B cell (primary cell): ENCODE measurements at places on chromosomes 1 and 21. TPM values are rescaled to one million over a fixed set of nuclear protein-coding genes. Genes with fewer than 3 reads are reported as not detected.

Gene WNT9A
- 0.07 TPM in 1 of 2 replicates, not detected in the other for total RNA-seq

Gene DLGAP3
- 2.4 and 3.4 TPM in 2 replicates for total RNA-seq

Gene REN
- total RNA-seq = not detected in 2 replicates

Gene PODN
- total RNA-seq = not detected in 2 replicates

Gene AUNIP
- total RNA-seq = 0.27 TPM in 1 of 2 replicates, not detected in the other
